T-cell (primary cell): ENCODE measurements at places on chromosomes 1 and 21.

GRCh38 chr21:16834791-16835190 is 678.1 kb upstream of the CXADR start:
- DNase-seq: no peak

DNA sequence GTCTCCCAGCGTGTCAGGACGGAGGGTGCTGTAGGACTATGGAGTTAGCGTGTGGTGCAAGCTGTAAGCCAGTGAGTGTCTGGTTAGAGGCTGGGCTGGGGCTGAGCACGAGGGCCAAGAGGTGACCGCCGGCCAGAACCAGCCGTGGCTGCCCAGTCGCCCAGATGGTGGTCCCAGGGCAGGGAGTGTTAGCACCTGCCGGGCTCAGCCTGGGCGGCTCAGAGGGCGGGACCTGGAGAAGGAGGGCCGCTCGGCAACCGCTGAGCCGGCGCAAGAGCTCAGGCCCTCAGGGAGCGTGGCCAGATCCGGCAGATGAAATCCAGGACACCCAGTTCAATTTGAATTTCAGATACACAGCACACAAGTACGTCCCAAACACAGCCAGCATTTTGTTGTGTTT is 87.9 kb downstream of the PRDM16 start:
- no peak for DNase-seq

DNA sequence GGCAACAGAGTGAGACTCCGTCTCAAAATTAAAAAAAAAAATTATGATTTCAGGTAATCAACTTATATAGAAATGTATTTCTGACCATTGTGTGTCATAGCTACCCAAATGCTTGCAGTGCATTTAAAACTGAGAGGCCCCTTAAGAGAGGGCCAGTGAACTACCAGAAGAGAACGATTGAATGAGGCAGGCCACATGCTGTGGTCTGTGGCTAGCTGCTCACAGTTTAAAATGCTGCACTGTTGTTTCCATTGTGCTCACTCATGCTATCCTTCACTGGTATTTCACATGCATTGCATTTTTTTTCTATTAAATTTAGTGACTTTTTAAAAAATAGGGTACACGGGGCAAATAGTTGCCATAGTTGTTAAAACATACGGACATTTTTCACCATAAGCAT is 26.0 kb downstream of the CHML start:
- DNase-seq: no peak

GRCh38 chr21:31236528-31236927 is 107.5 kb downstream of the TIAM1 start:
- no peak for DNase-seq

DNA sequence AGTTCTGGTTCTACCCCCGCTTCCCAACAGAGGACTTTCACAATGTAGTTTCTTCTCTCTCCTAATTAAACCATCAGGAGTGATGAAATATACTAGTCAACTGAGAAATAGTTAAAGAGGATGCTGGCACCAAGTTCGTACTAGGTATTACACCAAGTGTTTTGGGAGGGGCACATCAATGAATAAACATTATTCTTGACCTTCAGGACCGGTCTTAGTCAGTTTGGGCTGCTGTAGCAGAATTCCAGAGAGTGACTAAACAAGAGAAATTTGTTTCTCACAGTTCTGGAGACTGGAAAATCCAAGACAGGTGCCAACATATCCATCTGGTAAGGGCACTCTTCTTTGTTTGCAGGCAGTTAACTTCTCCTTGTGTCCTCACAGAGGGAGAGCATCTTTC is 103.8 kb downstream of the SPATA17 start:
- no peak for DNase-seq

GRCh38 chr1:7540816-7541215 is 230.3 kb upstream of the VAMP3 start:
- no peak for DNase-seq

GRCh38 chr1:157771661-157772425 is 5.1 kb downstream of the FCRL2 start:
- no peak for DNase-seq

DNA sequence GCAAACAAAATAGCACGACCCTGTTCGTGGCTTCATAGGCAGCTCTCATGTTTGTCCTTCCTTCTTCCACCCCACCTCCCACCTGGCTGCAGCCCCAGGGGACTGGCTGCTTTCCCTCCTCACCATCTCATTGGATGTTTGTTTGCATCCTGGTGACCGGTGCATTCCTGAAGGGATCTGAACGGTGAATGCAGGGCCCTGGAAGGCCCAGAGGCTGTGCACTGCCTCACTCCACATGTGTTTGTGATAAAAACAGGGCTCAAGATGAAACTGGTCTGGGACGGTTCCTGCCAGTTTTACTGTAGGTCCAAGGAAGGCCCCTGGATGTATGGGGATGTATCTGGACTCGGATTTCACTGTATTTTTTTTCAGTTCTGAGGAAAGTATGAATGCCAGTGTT is 42.8 kb downstream of the CNN3 start:
- DNase-seq: no peak

DNA sequence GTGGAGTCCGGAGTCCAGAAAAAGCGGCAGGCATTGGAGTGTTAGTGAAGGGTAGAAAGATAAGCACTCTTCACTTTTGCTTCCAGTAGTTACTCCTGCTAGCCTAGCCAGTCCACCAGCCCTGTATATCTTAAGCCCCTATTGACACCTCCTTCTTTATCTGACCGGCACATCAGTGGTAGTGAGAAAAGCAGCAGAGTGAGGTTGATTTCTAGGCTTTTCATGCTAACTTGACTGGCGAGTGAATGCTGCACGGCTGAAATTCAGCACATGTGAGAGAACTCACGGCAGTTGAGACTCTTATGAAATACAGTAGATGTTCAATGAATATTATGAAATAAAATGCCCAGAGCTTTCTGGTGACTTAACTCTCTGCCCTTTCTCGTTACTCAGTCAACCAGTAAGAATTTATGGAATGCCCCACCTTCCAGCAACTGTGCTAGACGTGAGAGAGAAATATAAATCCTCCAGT is 128.2 kb downstream of the CACHD1 start:
- DNase-seq: no peak

- peak; percentile 64 for DNase-seq
Measured at GRCh38 chr1:201171063-201172036, 17.1 kb upstream of the TMEM9 start.

DNA sequence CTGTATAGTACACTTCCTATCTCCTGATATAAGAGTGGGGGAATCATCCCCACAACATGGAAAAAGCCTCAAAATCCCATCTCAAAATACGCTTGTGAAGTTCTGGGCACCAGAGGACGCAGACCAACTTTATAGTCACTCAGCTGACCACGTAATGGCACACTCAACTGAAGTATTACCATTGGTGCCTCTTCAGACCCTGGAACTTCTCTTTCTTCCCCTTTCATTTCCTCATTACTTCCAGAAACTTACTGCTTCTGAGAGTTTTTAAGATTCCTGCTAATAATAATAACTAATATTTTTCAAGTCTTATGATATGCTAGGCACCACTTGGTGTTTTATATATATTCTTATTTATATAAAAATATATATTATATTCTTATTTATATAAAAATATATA is 202.6 kb downstream of the PTPRC start:
- no peak for DNase-seq

GRCh38 chr1:68314151-68314780 is 81.9 kb upstream of the WLS start:
- DNase-seq: no peak

- DNase-seq: no peak
Measured at GRCh38 chr1:24683713-24684162, 40.6 kb downstream of the SRRM1 start.

- DNase-seq: peak; percentile 16
Measured at GRCh38 chr1:23751050-23751814, 8.0 kb downstream of the ELOA start.

GRCh38 chr1:3091334-3091733 is 22.3 kb downstream of the PRDM16 start:
- no peak for DNase-seq

DNA sequence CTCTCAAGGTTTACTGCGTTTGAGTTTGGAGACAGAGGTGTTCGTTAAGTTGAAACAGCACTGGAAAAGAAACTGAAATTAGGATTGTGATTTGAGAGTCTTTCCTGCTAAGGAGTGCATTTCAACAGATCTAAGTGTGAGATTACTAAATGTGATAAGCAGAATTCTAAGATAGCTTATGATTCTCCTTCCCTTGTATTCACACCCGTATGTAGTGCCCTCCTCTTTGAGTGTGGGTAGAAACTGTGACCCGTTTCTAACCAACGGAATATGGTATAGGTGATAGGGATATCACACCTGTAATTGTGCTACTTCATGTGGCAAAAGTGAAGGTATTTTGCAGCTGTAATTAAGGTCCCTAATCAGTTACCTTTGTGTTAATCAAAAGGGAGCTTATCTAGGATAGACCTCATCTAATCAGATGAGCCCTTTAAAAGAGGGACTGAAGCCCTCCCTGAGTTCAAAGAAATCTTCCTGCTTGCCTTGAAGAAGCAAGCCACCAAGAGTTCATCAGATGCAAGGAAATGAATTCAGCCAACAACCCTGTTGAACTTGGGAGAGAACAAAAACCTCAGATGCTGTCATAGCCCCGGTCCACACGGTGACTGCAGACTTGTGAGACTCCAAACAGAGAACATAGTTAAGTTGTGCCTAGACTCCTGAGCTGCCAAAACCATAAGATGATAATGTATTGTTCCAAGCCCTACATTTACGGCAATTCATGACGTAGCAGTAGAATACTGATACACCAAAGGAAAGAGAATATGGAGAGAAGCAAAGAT is 12.6 kb upstream of the IL12RB2 start:
- DNase-seq: no peak

- no peak for DNase-seq
Measured at GRCh38 chr1:29217633-29218032, 13.1 kb downstream of the MECR start.

GRCh38 chr1:58304346-58304975 is 242.1 kb downstream of the OMA1 start:
- no peak for DNase-seq

- DNase-seq: no peak
Measured at GRCh38 chr1:33640114-33640660, 167.7 kb downstream of the ZSCAN20 start.

GRCh38 chr1:151593730-151594129 is 18.1 kb upstream of the SNX27 start:
- DNase-seq: no peak

DNA sequence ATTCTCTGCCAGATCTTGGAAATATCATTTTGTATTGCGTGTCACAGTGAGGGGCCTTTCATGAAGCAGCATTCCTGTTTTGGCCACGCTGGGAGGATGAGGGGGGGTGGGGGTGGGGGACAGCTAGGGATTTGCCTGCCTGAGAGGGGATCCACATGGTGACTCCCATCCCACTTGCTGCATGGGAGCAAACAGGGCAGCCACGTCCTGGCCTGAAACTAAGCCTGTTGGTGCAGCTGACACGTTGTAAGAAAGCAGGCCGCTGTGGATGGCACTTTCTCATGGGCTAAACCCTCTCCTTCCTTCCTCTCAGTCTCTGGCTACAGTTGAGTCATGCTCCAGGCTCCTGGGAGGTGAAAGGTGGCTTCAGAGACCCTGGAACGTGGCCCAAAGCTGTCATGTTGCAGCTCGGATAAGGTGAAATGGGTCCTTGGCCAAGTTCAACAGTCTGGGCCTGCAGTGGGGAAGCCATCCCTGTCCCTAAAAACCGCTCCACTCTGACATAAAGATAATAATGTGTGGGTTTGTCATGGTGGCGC is 346.7 kb upstream of the VAMP3 start:
- no peak for DNase-seq

DNA sequence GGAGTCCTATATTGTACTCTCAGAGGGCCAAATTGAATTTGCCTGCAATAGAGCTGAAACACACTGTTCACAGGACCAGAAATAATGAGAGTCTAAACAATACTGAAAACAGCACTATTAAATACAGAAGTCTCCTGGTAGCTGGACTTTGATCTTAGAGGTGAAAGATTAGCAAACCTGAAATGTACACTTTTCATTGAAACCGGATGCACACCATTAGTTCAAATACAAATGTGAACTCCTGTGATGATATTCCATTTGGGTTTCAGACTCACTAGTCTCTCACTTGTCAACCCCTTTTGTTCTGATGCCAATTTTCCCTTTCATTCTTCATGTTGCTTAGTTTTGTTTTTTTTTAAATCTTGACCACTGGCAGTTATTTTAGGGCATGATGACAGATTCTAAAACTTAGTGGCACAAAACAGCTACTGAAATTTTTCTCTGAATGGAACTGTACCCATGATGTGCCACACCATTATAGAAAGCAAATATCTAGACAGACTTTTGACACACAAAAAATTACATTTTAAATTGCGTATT is 5.9 kb upstream of the TNFSF4 start:
- DNase-seq: no peak

DNA sequence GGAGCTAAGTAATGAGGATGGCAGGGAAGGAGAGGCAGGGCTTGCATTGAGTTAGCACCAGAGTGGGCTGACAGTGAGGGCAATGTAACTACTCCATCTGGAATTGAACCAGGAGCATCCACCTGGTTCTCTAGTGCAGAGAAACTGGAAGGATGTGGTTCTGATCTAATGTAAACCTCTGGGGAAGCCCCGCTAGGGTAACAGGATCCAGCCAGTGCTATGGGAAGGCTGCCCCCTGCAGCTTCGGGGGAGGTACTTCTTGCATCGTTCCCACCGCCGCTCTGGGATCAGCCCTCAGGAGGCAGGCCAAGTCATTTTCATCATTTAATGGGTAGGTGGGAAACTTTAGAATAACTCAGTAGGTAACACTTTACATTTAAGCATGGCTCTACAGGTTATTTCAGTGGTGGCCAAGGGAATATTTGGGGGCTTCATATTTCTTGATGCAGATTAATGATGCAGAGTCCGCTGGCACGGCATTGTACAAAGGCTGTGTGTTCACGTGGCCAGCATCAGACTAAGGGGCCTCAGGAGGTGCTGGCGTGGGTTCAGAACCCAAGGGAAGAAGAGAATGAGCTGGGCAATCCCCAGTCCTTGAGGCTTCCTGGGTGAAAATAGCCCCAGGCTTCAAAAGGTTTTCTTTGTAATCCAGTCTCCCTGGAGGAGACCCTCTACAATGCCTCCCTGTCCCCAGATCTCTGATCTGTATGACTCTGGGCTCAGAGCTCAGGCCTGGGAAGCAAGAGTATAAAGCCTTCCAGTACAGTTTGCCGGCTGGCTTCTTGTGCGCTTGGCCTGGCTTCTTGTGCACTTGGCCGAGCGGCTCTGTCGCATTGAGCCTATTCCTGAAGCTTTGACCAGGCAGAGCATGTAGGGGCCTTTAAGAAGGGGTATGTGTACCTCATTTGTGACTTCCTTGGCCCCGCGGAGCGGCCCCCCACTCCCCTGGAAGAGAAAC is 26.4 kb upstream of the KAZN start:
- DNase-seq: no peak

DNA sequence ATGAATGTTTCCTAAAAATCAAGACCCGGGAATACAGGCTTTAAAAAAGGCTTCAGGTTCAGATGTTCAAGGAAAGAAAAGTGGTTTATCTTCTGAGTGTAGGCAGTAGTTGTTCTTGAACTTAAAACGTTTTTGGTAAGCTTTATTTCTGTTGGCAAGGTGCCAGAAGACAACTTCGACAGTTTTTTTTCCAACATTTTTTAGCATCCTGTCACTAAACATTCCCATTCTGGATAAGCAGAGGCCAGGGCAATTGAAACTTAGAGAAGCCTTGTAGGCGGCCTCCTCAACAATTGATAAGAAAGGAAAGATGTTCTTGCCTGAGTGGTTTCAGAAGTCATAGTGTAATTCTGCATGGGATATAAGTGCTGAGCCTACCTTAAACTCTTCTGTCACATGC is 66.7 kb downstream of the PATJ start:
- DNase-seq: no peak

- no peak for DNase-seq
Measured at GRCh38 chr21:42058631-42059111, 12.4 kb upstream of the UMODL1 start.

- no peak for DNase-seq
Measured at GRCh38 chr1:65146908-65147423, 1.0 kb upstream of the AK4 start.
